ENCODE measurements at places on chromosomes 11 and 22.

- DNase-seq, result no peak
These were observed 549.3 kb downstream of the OPCML start for GRCh38 chr11:132982772-132983640.

DNA sequence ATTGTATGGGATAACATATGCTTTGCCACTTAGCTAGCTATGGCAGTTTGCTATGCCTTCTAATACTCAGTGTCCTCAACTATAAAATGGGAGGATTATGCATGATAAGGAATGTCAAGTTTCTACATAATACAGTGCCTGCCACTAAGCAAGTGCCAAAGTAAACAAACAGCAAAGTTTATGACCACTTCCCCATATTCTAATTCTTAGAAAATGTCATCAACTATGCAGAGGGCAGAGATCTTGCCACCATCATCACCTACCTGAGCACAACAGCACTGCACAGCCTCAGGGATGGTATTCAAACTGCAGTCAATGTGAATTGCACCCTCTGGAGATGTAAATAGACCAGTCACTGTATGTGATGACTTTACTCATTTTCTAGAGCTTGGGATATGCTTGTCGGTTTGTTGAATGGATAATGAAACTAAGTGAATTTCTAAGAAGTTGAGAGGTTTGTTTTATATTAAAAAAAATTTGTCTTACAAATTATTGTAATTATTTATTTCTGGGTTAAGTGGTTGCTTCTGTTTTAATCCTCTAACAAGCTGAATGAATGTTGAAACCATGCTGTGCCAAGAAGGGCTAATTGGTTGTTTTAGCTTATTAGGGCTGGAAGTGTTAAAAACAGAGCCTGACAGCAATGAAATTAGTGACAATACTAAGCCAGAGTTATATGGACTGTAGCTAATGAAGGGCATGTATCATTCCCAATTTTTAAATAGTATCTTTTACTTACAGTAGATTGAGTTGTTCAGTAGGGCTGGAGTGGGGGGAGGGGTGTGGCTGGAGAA, 398.4 kb downstream of the CNTN5 start:
- no peak for DNase-seq

- DNase-seq, result no peak
These were observed 17.0 kb downstream of the IMMP1L start for GRCh38 chr11:31492320-31492913.

DNA sequence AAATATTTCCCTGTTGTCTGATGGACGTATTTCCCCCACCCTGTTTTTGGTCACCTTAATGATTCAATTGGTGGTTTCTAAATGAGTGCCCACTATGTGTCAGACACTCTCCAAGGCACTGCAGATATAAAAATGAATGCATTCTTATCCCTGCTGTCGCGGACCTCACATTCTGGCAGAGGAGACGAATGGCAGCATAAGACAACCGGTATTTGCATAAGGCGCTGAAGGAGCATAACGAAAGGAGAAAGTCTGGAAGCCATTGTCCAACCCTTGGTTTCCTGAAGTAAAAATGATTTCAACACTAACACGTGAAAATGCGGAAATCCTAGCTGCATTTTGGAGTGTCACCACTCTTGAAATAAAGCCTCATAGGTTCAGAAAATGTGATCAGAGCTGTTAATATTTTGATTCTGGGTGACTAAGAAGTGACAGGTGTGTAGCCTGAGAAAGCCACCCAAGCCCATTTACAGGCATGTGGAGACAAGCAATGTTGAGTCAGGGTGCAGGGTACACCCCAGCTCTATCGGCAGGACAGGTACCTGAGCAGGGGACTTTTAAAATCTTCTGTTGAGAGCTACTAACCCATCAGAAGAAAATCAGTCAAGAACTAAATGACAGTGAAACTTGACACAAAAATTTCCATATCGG, 10.1 kb upstream of the GAB2 start:
- no peak for DNase-seq

- DNase-seq, result no peak
These were observed 109.2 kb upstream of the GAL start for GRCh38 chr11:68575025-68575665.

DNA sequence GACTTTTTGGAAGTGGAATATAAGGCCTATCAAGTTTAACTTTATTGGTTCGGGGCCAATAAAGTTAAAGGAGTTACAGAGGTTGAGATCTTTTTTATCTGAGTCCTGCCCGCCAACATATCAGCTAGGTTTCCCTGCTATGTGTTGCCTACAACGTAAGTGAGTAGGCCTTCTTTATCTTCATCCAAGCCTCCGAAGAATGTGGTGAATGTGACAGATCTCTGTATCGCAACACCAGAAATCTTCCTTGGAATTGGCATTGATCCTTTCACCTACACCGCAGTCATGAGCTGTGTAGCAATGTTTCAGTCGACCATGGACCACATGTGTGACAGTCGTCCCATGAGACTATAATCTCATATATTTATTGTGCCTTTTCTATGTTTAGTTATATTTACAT, 37.3 kb upstream of the CADM1 start:
- DNase-seq, result no peak
